ENCODE measurements at places on chromosomes 13 and 19. TPM values are rescaled to one million over a fixed set of nuclear protein-coding genes. Genes with fewer than 3 reads are reported as not detected.

ZSCAN1 gene
- polyA plus RNA-seq: 0.23 TPM

KIR3DL2 gene
- 0.20 TPM for polyA plus RNA-seq

CPAMD8 gene
- 11.9 TPM for polyA plus RNA-seq

F7 gene
- 0.08 TPM for polyA plus RNA-seq

ZFP28 gene
- polyA plus RNA-seq: 2.6 TPM

SIGLEC11 gene
- polyA plus RNA-seq: 1.4 TPM

FGF21 gene
- not detected for polyA plus RNA-seq

RPS28 gene
- 553 TPM for polyA plus RNA-seq

KLK8 gene
- not detected for polyA plus RNA-seq

NCCRP1 gene
- polyA plus RNA-seq: 0.38 TPM

ATP8B3 gene
- 0.38 TPM for polyA plus RNA-seq

ZNF441 gene
- polyA plus RNA-seq: 4.1 TPM

RAB3A gene
- 2.1 TPM for polyA plus RNA-seq

NAT14 gene
- 19.2 TPM for polyA plus RNA-seq

CALR3 gene
- polyA plus RNA-seq: not detected

KL gene
- polyA plus RNA-seq: 0.38 TPM

MUC16 gene
- not detected for polyA plus RNA-seq

Measured in aorta (tissue), 5 donors.